ENCODE measurements at places on chromosomes 7 and 10.

GRCh38 chr7:84248843-84249242, 54.3 kb upstream of the SEMA3A start:
- DNase-seq = no peak

- no peak for DNase-seq
These were observed 189.5 kb downstream of the DIP2C start for GRCh38 chr10:499991-500390.

DNA sequence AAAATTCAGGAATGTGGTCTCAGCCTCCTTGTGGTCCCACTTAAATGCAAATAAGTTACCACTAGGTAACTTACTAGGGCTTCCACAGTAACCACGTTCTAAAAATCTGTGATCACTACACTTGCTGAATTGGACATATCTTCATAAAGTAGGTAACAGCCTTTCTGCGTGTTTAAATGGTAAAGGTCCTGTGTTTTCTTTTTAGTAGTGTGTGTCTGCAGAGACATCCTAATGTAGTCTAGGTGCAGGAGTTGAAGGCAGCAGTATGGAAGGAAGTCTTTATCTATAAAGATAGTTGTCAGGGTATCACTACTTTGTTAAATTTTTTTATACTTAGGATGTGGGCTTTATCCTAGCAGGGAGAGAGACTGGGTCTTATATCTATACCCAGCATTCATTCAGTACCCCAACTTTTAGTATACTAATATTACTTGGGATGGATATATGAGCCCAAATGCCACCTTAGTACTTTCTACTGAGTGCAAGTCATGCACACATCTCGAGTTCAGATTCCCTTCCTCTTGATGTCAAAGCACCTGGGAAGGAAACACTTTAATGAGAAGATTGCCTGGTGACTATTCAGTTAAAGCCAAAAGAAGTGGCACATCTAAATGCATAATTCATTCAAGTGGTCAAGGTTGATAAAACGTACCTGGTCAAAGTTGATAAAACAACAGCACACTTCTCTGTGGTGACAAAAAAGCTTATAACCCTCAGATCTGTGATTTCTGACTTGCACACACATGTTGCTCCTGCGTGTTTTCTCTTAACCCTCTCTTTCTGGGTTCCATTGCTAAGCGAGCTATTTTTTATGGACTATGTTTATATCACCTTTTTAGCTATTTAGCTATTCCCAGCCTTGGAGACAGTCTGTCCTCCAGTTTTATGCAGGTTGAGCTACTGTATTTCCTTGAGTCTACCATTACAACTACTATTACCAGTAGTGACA, 281.1 kb upstream of the DKK1 start:
- no peak for DNase-seq

- no peak for DNase-seq
These were observed 60.6 kb downstream of the LMBR1 start for GRCh38 chr7:156832195-156832877.
